ENCODE measurements at places on chromosomes 12 and 14. TPM values are rescaled to one million over a fixed set of nuclear protein-coding genes. Genes with fewer than 3 reads are reported as not detected.

DNA sequence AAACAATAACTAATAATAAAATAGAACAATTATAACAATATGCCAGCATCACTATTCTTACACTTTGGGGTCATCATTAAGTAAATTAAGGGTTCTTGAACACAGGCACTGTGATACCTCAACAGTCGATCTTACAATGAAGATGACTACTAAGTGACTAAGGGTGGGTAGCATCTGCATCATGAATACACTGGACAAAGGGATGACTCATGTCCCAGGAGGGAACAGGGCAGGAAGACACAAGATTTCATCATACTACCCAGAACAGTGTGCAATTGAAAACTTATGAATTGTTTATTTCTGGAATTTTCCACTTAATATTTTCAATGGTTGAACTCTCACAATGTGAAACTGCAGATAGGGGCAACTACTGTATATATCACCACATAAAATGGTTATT is 19.7 kb downstream of the TSPAN19 start:
- peak; percentile 97 for DNase-seq

DNA sequence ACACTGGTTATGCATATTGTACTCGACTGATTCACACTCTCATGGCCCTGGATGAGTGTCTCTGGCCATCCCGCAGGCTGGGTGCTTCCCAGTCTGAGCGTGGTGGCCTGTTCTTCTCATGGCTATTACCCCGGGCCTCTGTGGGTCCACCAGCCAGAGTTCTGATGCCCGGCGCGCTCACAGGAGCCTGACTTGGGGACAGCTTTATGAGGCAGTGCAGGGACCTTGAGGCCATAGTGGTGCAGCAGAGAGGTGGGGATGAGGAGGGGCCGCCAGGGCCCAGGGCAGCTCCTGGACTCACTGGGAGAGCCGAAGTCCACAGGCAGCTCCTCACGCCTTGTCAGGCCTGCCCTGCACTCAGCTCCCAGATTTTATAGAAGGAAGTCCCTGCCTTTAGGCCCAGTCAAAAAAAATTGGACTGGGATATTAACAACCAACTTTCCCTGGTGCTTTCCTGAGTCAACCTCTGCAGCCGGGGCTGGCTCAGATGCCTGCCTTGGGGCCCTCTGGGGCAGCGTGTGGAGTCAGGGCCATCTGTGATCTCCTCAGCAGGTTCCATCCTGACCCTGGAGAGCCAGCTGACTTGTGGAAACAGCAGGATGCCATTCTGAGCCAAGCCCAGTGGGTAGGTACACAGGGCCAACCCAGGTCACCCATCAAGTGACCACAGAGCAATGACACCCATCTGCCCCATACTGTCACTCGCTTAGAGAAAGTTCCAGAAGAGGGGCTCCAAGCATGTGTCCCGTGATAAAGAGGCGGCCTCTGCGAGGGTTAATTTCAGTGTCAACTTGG is 89.4 kb upstream of the DIO3 start:
- no peak for DNase-seq

DNA sequence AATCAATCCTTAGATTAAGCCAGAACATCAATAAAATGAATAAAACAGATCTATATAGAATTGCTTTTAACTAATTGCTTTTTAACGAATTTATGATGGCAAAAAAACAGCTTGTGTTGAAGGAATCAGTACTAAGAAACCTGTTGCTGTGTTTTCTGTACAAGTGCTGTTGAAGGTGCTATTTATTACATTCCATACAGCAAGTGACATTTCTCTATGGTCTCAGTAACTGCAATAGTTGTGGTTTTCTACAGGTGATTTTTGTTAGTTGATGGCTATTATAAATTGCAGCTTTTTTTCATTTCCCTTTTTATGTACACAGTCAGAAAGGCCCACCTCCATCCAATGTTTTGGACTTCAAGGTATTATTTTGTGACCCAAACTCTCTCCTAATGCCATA is 56.6 kb downstream of the SLC2A13 start:
- DNase-seq: no peak

- DNase-seq: no peak
Observed at GRCh38 chr12:93757792-93758694, 80.9 kb downstream of the CRADD start.

DNA sequence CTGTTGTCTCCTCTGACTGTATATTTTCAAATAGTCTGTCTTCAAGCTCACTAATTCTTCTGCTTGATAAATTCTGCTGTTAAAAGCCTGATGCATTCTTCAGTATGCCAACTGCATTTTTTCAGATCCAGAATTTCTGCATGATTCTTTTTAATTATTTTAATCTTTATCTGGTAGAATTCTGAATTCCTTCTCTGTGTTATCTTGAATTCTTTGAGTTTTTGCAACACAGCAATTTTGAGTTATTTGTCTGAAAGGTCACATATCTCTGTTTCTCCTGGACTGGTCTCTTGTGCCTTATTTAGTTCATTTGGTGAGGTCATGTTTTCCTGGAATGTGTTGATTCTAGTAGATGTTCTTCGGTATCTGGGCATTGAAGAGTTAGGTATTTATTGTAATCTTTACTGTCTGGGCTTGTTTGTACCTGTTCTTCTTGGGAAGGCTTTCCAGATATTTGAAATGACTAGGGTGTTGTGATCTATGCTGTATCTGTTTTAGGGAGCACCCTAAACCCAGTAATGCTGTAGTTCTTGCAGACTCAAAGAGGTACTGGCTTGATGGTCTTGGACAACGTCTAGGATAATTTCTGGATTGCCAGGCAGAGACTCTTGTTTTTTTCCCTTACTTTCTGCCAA is 193.8 kb upstream of the NPAS3 start:
- DNase-seq: peak; percentile 60

DNA sequence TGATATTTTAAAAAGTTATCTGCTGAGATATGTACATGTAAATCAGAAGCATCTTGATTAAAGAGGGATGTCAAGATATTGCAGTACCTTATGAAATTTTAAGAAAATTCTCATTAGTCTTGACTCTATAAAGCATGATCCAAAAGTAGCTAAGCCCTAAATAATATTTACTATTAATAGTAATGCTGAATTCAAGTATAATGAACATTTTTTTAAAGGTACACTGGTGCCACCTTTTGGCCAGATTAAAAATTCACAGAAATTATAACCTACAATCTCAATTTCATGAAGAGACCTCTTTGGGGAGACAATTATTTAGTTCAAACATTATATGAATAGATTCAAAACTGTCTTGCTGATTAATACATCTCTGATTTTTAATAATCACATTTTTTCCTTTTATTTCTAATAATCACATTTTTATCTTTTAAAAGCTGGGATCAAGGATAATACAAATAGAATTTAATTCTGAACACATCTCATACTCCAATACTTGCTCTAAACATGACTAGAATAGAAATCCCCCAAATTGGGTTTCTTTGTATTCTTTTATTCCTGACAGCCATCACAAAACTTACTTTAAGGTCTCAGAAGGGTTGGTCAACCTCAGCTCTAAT is 13.4 kb downstream of the AKAP5 start:
- peak; percentile 24 for DNase-seq

DNA sequence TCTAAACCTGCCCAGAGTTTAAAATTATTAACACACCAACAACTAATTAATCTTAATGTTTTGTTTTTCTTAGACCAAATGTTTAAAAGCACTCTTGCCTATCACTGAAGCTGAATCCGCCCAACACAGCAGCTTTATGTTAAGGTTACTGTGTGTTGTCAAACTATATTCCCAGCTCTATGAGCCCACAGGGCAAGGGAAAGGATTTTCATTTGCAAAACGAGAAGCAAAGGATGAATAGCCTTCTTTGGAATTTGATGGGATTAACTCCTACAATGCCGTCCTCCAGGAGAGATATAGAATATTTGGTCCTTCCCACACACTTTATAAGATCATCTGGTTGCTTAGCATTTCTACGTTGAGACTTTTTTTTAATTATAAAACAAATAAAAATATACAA is 43.7 kb downstream of the DUSP16 start:
- DNase-seq: no peak

- DNase-seq: no peak
Observed at GRCh38 chr14:61569308-61569707, 126.0 kb upstream of the HIF1A start.

DNA sequence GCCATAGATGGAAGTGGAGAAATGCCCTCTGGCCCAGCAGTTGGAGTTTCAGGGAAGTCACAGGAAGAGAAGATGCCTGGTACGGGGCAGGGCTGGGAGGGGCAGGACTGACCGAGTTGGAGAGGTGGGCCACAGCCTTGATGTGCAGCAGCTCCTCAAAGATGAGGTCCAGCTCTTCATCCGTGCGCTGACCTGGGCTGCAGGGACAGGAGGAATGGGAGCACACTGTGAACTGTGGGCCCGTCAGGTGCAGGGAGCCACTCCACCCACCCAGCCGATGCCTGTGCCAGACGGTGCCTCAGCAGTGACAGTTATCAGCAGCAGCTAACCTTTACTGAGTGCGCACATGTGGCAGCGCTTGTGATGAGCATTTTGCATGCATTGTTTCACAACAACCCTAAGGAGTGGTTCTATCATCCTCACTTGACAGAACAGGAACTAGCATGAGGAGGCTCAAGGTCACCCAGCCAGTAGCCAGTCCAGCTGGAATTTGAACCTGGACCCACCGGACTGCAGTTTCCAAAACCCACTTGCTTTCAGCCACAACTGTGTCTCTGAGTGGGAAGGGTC is 8.4 kb downstream of the RAPGEF3 start:
- no peak for DNase-seq

DNA sequence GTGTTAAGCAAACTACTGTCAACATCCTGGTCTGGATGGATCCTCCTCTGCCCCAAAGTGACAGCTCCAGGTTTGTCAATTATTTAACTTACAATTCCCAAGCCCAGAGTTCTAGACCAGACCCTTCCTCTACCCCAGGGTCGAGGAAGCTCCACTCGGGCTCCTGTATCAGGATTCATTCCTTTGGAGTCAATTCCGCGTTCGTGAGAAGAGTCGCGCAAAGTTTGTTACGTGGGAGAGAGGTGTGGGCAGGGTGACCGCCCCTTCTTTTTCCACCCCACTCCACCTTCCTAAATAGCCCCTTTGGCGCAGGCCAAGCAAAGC is 479 bp downstream of the SEL1L start:
- DNase-seq: no peak

DNA sequence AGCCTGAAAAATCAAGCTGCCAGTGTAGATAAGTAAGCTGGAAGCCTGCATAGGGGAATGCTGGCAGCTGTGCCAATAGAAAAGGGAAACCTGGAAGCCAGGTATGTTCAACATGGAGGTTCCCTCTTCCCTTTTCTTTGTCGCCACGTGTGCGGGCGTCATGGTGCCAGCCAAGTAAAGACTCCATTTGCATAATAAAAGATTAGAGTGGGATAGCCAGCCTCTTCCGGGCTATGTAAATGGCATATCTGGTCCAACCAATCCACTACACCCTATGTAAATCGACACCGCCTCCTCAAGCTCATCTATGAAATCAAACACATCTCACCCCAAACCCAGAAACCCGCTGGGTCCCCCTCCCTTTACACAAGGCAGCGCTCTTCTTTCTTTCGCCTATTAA is 5.6 kb upstream of the ADGRD1 start:
- DNase-seq: peak; percentile 7

- DNase-seq: no peak
Observed at GRCh38 chr14:70721542-70721941, 79.8 kb downstream of the TTC9 start.

DNA sequence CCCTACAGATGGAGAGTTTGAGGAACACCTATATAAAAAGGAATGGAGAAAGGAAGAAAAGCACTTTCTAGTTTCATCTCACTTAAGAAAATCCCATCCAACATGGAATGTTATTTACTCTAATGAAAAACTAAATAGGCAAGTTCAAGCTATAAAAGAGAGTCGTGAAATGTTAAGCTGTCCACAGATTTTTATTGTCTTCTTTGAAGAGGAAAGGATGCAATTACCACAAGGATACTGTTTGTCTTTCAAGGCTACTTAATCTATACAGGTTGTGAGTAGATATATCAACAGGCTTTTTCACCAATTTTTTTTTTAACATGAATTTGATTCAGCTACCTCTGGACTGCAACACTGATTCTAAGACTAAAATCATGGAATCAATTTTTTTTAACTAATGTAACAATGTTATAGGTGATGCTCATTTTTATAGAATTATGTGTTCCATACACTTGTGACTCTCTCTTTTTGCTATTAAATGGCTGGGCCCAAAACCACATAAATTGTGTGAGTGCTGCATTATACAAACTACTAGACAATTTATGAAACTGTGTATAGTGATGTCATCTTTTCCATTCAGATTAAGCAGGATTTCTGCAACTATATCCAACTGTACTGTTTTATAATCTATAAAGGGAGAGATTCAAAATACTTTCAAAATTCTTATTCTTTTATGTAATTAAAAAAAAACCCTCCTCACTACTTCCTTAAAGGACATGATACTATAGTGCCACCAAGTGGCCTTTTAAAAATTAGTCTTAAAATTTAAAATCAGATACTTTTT is 26.8 kb upstream of the BMAL2 start:
- peak; percentile 58 for DNase-seq

GRCh38 chr14:23645812-23646647 is 9.9 kb downstream of the DHRS2 start:
- no peak for DNase-seq

DNA sequence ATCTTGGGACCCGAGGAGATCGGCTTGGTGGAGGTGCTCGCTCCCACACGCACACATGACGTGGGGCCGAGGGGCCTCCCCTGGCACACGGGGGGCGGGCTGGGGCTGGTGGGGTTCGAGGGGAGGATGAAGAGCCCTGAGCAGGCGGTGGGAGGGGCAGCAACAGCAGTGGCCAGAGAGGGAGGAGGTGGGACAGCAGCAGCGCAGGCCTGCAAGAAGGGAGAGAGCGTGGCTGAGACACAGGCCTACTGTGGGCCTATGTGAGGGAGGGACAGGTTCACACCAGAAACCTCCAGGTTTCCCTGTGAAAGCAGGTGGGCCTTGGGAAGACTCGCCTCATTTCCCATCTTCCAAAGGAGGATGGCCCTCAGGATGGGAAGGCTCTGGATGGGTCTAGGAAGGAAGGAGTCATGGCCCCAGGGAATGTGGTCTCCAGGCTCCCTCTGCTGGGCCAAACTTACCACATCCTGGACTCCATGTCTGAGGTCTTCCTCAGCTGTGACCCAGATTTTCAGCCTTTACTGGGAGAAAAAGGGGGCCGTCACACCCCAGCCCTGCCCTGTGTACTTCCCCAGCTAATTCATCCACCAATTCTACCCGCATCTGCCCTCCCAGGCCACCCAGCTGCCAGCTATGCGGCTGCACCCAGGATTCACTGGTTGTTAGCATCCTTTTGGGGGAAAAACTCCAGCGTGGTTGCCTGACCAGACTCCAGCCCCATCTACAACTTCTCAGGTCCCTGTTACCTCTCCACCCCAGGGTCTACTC is 2.8 kb downstream of the PIANP start:
- DNase-seq: peak; percentile 45

- no peak for DNase-seq
Observed at GRCh38 chr12:19458733-19459132, 19.4 kb downstream of the AEBP2 start.

Gene EMP1
- 15.6 TPM for total RNA-seq

Gene ACRBP
- 0.51 TPM for total RNA-seq

Gene NRXN3
- total RNA-seq: under 0.01 TPM

Gene OTUB2
- total RNA-seq: 1.3 TPM

Gene AKT1
- total RNA-seq: 164 TPM

Gene MAP1LC3B2
- total RNA-seq: 1.8 TPM

Gene PDE3A
- total RNA-seq: under 0.01 TPM

Measured in bronchial epithelial cell (primary cell).